ENCODE measurements at places on chromosomes 3 and 15.

DNA sequence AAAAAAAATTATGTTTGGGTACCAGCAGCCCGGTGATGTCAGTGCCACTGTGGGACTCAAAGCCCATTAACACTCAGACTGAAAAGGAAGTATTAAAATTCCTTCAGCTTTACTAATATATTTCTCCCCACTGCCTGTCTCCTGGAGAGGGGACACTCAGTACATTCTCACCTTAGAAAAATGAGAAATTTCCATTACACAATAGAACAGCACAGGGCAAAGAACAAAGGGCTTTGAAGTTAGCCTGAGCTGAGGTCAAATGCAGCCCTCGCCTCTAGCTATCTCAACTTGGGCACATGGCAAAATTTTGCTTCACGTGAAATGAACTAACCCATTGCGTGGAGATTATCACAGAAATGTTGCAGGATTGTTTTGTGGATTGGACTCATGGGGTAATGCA is 80.8 kb downstream of the RARB start:
- no peak for DNase-seq

GRCh38 chr3:25027650-25028049 is 400.4 kb upstream of the RARB start:
- DNase-seq, result no peak

- no peak for DNase-seq
Observed at GRCh38 chr3:15266510-15267376, 60.7 kb downstream of the CAPN7 start.

GRCh38 chr3:133941415-133941821 is 45.7 kb upstream of the RAB6B start:
- no peak for DNase-seq

DNA sequence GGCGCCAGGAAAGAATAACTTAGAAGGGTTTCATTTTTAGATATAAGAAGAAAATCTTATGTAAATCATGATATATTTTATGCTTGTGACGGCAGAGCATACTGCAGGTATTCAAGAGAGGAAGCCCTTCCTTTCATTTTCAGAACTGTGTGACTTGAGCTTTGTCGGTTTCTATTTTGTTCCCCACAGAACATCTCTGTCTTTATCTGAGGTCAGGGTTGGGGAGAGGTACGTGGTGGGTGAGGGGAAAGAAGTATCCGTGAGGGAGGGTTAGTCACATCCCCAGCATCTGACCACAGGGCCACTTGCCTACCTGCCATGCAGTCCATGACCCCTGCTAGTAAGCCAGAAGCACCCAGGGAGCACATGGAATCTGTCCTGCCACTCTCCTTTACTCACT is 126.5 kb downstream of the DGKG start:
- no peak for DNase-seq

DNA sequence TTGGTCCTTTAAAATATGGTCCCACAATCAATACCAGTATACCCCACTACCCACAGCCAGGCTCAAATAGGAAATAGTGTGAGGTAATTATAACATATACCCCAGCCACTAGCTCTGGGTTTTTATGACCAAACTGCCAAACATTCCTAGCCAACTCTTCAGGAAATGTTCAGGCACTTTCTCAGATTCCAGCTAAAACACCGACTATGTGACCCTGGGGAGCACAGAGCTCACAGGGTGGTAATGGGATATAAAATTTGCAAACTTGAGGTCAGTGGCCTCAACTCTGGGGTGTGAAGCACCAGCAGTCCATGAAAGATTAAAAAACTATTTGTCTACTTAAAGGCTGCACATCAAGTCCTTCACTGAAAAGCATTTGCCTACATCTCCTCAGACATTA is 12.9 kb downstream of the FBN1 start:
- no peak for DNase-seq

DNA sequence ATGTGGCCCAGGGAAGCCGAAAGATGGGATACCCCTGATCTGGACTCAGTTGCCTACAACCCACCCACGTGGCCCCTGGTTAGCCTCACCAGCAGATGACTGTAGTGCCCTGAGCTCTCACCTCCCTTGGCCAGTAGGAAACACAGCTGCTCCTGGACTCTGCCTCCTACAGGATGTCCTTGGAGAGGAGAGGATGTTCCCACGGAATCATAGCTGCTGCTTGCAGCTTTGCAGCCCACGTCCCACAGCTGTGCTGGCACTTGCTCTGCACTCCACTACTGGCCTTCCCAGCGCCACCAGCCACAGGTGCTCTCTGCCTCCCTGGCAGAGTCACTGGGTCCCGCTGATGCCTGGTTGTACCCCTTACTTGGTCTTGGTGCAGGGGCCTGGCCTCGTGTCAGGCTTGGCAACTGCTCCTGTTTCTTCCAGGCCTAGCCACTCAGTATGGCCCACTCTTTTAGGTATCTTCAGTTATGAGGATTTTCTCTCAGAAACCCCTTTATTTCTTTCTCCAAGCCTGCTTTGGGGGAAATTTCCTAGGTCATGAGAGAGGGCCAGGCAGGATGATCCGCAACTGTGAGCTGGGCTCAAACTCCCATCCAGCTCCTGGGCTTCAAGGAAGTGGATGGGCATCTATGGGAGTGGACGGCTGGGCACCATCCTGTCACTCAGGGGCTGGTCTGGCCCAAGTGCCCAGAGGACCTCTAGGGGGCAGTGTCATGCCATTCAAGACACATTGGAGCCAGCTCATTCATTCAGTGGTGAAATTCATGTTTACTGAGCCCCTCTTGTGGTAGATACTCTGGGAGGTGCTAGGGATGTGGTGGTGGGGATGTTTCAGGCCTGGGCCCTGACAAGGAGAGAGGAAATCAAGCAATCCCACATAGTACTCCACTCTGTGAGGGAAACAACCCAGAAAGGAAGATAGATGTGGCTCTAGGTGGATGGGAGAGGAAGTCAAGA is 16.2 kb upstream of the VILL start:
- no peak for DNase-seq

GRCh38 chr3:81352867-81353266 is 408.6 kb downstream of the GBE1 start:
- DNase-seq, result no peak

GRCh38 chr3:108106031-108106430 is 15.2 kb upstream of the CD47 start:
- no peak for DNase-seq

DNA sequence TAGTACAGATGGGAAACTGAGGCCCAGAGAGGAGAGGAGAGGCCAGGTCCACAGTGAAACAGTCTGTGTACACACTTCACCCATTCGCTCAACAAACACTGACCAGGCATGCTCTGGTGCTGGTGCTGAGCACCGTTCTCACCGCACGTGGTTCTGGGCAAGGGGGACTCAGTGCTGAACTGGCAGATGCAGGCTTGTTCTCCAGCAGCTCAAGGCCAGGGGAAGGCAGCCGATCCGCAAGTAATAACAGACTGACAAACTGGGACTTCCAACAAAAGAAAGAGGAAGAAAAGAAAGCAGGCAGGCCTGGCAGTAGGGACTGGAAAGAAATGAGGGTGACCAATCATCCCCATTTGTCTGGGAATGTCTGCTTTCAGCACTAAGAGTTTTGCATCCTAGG is 25.6 kb upstream of the LINGO1 start:
- no peak for DNase-seq

DNA sequence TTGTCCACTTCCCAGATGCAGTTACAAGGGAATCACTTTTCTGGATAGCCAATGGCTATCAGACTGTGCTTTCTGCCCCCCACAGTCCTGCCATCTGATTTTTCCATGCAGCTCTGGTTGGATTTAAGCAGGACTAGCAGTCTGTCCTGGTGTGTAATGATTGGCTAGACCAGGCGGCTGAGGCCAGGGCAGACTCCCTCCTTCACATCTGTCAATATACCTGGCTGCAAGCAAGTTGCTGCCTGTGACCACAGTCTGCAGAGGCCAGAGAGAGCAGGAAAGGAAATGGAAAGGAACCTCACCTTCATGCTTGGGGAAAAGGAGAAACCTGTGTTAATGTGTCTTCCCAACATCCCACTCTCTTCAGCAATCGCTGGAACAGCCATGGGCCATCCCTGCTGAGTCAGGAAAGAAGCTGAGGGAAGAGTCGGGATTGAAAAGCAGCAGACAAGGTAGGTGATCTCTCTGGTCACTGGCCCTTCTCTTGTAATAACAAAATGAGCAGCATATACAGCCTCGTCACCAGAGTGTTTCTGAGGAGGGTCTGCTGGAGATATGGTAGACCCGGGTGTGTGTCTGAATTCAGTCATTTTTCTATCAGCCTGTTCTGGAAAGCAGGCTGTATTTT is 126.7 kb upstream of the PHLDB2 start:
- no peak for DNase-seq

- DNase-seq, result no peak
Observed at GRCh38 chr15:39172380-39173281, 408.2 kb upstream of the THBS1 start.

- DNase-seq, result no peak
Observed at GRCh38 chr3:132034097-132034485, 723 bp downstream of the CPNE4 start.

All from D721Med (cell line).